ENCODE measurements at places on chromosomes 7 and 10.

- no peak for DNase-seq
Observed at GRCh38 chr10:43203448-43204041, 63.3 kb downstream of the RASGEF1A start.

DNA sequence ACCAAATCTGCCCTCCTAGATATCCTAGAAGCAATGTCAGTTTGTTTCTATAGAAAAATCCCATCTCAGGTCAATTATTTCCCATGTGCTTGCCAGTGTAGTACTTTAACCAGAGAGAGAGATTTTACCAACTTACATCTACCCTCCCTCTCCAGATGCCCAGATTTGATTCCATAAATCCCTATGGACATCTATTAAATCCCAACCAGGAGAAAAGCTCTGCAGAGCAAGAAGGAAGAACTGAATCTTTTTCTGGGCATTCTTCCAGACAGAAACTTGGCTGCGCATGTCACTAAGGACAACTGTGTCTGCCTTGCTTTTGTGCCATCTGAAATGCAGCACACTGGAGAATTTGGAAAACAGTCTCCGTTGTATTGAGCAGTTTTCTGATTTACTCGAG, 597.6 kb downstream of the SORCS1 start:
- DNase-seq, result no peak

DNA sequence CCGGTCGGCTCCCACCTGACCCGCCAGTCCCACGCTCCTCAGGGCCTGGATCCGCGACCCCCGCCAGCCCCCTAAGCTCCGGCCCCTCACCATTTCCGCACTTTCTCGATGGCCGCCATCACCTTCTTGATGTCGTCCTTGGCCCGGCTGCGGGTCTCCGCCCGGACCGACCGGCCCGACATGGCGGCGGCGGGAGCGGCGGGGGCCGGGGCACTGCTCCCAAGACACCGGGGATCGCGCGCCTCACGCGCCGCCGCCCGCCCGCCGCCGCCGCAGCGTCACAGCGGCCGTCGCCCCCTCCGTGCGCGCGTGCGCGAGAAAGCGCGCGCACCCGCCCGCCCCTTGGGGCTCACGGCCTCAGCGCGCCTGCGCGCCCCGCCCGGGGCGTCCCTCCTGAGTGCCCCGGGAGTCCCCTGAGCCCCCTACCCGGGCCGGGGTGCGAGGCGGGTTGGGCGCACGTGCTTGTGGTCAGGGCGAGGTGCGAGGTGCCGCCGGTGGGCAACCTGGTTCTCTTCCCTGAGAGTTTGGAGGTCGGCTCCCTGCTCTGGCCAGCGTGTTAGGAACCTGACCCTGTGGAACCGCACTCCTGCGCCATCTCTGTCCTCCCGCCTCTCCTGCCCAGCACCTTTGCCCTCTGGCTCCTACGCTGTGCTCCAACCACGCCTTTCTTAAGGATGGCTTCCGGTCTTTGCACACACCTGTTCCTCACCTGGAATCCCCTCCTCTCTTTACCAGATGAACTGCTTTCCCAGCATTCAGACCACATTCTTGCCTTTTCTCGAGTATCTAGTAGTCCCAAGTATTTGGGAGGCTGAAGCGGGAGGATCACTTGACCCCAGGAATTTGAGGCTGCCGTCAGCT, at the start of gene BCL7B:
Gene BCL7B (minus strand): TSS at position 294 of the 861 bp plus-strand sequence. CDS start 112 bp downstream, at position 182.
- peak; percentile 71 for DNase-seq

DNA sequence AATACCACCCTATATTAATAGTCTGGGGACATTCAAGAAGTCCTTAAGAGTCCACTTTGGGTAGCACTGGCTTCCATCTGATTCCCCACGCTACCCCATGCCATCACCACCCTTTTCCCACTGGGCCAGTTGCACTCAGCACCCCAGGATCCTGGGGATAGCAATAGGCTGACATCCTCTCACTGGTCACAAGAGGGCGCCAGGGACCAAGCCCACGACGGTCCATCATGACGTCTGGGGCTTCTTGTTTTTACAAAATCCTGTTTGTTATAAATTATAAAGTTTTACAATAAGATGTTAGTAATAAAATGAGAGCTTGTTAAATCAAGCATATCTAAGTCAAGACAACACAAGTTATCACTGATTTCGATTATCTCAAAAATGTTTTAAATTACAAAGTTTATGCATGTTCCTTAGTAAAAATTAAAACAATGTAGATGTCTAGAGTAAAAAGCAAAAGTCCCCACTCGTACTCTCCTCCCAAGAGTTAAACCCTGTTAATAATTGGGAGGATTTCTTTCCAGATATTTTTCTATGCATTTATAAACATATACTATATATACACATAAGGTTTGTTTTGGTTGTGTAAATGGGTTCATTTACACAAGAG, 15.4 kb downstream of the GPNMB start:
- peak; percentile 60 for DNase-seq

- DNase-seq, result no peak
Observed at GRCh38 chr7:82235713-82236112, 207.9 kb downstream of the CACNA2D1 start.

DNA sequence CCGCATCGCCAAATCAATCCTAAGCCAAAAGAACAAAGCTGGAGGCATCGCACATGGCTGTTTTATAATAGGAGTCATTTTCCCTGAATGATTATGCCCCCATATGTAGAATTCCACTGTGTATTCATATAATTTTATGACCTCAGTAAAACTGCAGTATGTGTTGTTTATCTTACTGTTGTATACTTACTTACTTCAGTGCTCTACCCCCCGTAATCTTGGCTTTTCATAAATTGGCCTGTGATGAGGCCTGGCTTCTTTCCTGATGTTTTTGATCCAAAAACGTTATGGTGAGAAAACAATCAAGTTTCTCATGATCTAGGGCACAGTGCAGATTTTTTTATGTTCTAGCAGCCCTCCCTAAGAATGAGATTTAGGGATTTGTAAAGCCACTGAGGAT, 306.4 kb upstream of the FZD1 start:
- no peak for DNase-seq

- DNase-seq, result no peak
Observed at GRCh38 chr7:80981405-80981804, 62.6 kb upstream of the SEMA3C start.

- DNase-seq, result no peak
Observed at GRCh38 chr7:144857463-144857862, 21.6 kb upstream of the TPK1 start.

GRCh38 chr7:20408467-20408826, 77.7 kb downstream of the ITGB8 start:
- DNase-seq, result no peak

DNA sequence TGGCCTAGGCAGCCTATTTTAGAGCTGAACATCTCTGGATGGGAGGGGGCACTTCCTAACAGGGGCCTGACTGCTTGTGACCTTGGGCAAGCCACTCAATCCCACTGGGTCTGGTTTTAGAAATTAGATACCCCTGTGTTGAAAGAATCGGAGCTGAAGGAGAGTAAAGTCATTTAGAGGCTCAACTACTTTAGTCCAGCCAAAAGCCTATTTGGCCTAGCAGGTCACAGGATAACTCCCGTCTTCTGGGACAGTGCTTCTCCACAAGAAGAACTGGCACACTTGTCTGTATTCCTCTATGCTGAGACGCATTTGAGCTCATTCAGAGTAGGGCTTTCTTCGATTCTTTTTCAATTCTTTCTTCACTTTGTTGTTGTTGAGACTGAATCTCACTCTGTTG, 224.2 kb downstream of the CHCHD3 start:
- DNase-seq, result no peak

DNA sequence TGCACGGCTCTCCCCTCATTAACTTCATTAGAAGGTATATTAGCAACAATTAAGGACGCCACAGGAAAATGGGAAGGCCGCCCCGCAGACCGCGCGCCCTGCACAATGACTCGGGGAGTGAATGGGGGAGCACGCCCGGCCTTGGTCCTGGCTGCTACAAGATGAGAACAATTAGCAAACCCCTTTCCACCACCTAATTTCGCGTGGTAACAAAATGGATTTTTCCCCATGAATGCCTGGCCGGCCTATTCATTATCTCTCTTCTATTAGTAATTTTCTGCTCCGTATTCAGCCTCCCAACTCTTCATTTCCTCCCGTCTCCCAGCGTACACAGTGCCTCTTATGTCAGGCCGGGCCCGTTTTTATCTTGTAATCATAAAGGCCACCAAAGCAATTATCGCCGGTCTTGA, 346.9 kb downstream of the DNAJB6 start:
- DNase-seq, result no peak

DNA sequence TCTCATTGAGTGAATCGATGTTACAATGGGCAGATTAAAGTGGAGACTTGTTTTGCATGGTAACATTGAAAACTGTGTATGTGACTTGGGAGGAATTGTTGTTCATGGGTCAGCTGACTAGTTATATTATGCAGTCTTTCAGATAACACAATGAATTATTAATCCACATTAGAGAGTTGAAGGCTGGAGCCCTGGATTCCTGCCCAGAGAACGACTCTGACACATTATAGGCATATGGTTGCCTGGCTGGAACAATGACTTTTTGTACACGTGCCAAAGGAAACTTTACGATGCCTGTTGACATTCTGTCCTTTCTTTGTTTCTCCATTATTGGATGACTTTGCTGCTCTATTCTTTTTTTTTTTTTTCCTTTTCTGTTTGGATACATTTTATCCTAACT, 52.3 kb upstream of the TMEM229A start:
- DNase-seq, result no peak

- no peak for DNase-seq
Observed at GRCh38 chr10:1202343-1202742, 146.2 kb downstream of the WDR37 start.

DNA sequence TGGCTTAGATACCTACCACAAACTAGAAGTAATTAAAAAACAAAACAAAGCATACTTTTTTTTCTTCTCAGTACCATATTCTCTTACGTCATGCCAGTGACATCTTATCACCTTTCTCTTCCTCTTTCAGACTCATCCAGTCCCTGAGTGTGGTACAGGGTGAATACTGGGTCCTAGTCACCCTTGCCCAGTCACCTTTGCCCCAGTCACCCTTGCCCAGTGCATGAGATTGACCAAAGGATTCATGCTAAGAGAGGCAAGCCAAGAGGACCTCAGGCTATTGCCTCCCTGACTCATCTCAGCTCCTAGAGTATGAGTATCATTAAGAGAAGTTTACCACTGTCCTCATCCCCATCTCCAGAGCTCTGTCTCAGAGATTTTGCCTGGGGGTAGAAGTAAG, 10.0 kb upstream of the TSPAN12 start:
- DNase-seq, result no peak

DNA sequence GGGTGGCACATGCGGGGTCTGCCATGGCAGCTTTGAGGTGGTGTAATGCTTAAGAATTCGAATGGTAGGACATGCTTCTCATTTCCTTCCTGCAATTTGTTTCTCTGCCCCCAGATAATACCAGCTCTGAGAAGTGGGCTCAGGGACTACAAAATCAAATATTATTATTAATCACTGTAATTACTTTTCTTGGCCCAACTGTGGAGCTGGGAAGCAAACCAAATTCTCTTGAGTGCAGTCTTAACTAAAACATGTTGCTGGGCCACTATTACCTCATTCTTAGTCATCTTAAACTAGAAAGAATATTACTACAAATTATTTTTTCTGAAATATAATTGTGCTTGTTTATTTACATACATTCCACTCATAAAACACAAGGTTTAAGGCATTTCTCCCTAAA, 566.7 kb upstream of the NRP1 start:
- no peak for DNase-seq

GRCh38 chr10:117552156-117552631, 9.6 kb downstream of the EMX2 start:
- no peak for DNase-seq

DNA sequence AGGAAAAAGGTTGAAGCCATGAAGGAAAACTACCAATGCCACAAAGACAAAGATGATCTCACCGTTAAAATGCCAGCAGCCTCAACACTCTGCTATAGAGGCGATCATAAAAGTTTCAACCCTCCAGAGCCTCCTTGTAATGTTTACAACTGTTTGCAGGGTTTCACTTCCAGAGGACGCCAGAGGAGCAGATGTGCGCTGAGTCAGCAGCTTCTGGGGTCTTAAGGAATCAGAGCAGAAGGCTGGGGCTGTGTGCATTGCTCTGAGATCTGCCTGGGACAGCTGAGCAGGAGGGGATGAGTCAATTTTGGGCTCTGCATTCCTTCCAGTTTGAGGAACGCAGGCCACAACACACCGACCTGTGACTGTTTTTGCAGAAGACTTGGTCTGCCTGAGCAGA, 98.3 kb downstream of the TMEM130 start:
- no peak for DNase-seq

DNA sequence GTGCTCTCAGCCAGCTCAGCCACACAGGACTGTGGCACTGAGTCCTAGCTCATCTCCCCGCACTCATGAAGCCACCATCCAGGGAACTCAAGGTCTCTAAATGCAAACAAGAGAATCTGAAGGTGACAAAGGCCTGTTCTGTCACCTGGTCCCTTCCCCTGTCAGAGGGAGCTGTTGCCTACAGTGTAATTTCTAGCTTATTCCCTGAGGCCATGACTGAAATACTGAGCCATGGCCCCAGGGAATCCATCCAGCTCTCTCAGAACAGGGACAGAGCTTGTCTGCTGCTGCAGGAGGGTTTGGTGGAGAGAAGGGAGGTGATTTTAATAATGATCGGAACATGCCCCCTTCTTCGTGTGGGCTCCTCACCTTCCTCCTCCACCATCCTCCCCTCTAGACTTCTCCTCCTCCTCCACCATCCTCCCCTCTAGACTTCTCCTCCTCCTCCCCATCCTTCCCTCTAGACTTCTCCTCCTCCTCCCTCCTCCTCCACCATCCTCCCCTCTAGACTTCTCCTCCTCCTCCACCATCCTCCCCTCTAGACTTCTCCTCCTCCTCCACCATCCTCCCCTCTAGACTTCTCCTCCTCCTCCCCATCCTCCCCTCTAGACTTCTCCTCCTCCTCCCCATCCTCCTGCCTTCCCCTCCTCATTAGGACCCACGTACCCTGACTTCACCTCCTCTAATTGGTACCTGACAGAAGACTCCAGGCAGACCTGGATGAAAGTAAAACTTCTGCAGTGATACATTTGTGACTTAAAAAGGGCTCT, 338.0 kb upstream of the MKI67 start:
- DNase-seq, result peak; percentile 7

DNA sequence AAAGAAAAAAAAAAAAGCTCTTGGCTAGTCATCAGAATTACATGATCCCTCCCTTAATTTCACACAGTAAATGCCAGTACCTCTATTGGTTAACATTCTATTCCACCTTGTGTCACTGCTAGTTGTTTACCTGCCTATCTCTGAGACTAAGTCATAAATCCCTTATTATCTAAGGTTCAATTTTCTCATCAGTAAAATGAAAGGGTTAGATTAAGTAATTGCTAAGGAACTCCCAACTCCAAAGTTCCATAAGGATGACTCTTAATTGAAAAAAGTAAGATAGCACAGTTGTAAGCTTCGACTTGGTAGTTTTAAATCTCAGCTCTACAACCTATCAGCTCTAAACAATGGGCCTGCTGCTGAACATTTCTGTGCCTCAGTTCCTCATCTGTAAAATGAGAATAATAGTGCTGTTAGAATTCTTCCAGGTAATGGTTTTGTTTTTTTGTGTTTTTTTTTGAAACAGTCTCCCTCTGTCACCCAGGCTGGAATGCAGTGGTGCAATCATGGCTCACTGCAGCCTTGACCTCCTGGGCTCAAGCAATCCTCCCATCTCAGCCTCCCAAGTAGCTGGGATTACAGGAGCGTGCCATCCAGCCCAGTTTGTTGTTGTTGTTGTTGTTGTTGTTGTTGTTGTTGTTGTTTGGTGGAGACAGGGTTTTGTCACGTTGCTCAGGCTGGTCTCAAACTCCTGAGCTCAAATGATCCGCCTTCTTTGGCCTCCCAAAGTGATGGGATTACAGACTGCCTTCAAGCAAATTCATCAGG, 35.6 kb downstream of the SRPK2 start:
- no peak for DNase-seq

GRCh38 chr10:84588426-84588825, 260.0 kb downstream of the CCSER2 start:
- no peak for DNase-seq

- DNase-seq, result no peak
Observed at GRCh38 chr10:105149371-105149891, 508.3 kb downstream of the SORCS3 start.
